ENCODE measurements at places on chromosomes 1 and 21.
A peak's percentile ranks its signal among the peaks of the same experiment; 100 is the strongest.

DNA sequence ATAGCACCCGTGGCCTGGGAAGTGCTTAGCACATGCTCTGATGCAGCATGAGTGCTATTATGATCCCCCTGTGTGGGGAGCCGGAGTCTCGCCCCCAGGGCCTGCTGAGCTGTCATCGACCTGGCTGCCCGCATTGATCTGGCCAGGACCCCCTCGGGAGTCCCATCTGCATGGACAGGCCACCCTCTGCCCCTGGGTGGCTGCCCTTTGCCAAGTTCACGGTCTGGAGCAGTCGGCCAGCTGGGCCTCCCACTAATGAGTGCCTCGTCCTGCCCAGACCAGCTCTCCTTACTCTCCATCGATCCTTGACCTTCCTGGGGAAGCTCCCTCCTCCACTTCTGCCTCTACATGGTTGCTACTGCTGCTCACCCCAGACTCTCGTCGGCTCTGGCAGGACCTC is 121.8 kb upstream of the RUNX3 start:
- no peak for DNase-seq

- DNase-seq, result no peak
Observed at GRCh38 chr21:24046829-24047443, 1560.3 kb downstream of the MRPL39 start.

DNA sequence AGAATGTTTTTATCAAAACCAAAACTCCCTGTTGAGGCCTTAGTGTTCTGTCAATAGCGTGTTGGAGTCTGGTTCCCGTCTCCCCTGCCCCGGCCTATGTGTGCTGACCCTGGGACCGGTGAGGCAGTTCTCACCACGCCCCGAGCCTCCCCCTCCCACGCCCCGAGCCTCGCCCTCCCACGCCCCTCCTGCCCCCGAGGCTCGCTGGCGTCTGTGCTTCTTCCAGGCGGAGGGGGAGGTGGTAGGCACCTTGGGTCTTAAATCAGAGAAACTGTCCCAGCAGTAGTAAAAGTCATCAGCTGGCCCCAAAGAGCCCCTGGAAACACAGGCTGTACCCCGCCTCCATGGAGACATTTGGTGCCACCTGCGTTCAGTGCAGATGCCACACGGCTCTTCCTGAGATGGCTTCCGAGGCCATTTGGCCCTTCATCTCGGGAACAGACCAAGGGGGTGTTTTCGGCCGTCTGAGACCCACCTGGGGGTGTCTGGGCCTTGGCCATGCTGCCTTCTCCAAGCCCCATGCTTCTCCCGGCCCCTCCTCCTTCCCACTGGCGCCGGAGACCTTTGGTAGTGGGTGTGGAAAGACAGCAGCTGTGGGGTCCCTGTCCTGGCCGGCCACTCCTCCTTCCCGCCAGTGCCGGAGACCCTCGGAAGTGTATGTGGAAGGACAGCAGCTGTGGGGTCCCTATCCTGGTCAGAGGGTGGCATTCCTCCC is 44.7 kb downstream of the SKI start:
- DNase-seq, result no peak

DNA sequence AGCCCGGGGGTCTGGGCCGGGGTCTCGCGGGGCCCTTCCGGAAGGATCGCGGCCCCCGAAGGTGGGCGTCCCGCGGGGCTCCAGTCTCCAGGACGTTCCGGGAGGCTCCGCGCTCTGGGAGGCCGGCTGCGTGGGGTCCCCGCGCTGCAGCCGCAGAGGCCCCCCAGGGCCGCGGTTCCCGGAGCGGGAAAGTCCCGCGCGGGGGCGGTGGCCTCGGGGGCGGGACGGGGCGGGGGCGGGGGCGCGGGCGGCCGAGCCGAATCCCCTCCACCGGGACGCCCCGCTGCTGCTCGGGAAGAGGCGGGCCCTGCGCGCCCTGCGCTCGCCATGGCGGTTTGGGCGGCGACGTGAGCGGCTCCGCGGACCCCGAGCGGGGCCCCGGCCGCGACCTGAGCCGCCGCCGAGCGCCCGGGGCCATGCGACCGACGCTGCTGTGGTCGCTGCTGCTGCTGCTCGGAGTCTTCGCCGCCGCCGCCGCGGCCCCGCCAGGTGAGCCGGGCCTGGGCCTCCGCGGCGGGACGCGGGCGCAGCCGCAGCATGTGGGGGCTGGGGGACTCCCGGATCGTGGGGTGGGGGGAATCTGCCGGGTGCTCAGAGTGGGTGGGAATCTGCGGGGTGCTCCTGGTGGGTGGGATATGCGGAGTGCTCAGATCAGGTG is at the start of gene IFNGR2:
IFNGR2 (plus strand) TSS at position 286 of the 658 bp plus-strand sequence; CDS start at position 417, 131 bp downstream.
- peak; percentile 41 for DNase-seq

DNA sequence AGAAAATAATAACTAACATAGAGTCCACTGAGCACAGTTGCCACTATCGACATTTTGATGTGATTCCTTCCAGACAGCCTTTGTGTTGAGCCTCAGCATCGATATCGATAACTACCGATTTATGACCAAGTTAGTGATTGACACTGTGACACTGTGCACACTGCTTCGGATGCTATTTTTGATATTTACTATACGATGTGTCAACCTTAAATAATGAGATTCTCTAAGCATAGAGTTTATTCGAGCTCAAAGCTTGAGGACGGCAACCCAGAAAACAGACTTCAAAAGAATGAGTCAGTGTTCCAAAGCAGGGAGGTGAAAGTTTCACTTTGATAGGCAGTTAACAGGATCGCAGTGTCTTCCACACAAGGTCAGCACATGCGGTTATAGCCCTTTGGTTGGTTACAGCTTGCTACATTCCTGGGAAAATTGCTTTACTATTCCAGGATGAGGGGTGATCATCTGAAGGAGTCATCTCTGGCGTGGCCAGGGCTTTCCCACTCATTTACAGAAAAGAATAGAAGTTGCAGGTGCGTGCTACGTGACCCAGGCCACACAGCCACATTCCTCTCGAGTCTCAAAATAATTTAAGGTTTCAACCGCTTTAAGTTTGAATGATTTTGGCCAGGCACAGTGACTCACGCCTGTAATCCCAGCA is 53.6 kb upstream of the EFHD2 start:
- DNase-seq, result peak; percentile 83

- DNase-seq, result peak; percentile 66
Observed at GRCh38 chr1:209202830-209203532, 380.5 kb upstream of the CAMK1G start.

DNA sequence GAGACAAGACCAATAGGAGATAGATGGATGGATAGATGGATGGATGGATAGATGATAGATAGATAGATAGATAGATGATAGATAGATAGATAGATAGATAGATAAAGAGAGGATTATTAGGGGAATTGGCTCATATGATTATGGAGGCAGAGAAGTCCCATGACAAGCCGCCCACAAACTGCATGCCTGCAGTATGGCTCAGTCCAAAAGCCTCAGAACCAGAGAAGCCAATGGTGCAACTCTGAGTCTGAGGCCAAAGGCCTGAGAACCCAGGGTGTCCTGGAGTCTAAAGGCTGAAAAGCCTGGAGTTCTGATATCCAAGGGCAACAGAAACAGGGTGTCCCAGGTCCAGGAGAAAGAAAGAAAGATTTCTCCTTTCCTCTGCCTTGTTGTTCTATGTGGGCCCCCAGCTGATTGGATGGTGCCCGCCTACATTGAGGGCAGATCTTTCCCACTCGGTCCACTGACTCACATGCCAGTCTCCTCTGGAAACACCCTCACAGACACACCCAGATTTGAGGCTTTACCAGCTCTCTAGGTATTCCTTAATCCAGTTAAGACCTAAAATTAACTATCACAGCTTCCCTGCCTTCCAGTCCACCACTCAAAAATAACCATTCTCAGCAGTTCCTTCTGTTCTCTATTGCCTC is 39.6 kb upstream of the IRF2BP2 start:
- no peak for DNase-seq

GRCh38 chr1:196734006-196734405 is 40.6 kb upstream of the CFHR3 start:
- DNase-seq, result no peak

DNA sequence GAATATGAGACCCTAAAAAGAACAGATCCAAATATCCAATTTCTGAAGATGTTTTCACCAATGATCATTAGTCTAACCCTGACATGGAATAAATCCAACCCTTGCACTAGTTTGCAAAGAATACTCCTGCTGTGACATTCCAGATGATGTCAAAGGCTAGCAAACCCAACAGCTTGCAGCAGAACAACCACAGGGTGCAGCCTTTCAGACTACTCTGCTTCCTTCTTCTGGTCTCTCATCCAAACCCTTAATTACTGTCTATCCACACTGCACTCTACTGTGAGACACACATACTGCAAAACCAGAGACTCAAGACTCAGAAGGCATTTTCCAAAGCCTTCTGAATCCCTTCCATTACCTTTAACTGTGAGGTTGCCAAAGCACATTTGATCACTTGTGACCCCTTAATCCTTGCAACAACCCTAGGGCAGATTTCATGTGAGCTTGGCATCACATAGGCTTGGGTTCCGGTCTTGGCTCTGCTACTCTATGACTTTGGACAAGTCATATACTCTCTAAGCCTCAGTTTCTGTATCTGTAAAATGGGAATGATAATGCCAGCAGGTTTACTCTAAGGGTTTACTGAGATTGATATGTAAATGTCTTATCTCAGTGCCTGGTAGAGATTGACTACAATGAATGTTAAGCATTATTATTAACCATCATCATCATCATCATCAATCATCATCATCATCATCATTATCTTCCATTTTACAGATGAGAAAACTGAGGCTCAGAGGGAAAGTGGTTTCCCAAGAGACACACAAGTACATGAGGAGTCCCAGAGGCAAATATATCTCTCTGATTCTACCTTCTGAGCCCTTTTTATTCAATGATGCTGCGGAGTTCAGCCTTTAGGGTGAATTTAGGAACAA is 94.5 kb downstream of the SYF2 start:
- DNase-seq, result no peak

- DNase-seq, result peak; percentile 40
Observed at GRCh38 chr21:43331962-43332828, 94.7 kb downstream of the SIK1 start.

- DNase-seq, result no peak
Observed at GRCh38 chr21:41858466-41859296, 20.5 kb downstream of the PRDM15 start.

DNA sequence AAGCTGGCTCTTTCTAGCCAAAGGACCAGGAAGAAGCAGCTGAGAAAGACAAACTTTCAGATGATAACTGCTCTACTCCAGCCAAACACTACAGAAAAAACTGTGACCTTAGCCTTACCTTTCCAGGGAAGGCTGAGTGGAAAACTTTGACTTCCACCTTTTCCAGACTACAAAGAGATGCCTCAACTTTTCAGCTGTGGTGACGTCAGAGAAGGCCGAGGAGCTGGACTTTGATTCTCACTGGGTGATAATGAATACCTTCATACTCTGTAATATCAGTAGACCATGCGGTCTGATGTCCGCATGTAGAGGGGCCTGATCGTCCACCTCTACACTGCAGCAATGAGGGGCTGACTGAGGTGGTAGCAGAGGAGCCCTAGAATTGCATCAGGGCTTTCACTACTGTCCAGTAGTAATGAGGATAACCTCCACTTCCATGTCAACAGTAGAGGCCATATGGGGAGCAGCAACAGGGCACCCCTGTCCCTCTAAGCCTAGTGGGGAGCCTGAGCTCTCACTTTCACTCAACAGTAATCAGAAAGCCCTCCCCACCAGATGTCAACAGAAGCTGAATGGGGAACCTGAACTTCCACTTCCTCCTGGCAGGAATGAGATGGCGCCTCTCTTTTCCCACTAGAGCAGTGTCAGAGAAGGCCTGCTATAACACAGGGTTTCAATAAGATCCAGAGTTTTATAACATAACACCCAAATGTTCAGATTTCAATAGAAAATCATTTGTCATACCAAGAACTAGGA is 28.4 kb upstream of the PADI1 start:
- DNase-seq, result no peak

DNA sequence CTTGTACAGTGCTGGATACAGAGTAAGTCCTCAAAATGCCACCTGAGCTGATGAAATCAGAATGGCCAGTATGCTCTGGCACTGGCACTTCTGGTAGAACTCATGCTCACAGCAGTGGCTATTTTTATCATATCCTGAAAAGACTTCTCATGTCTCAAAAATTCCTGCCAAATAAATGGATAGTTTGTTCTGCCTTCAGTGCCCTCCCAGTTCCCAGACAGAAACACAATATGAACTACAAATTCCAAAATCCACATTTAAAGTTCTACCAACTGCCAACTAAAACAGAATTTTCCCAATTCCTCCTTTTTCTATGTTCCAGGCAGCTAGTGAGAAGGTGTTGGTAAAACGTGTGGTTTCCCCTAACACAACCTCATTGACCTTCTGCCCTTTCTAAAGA is 51.4 kb upstream of the RGS1 start:
- DNase-seq, result no peak

GRCh38 chr1:200780545-200781369 is 42.1 kb downstream of the CAMSAP2 start:
- DNase-seq, result peak; percentile 69

DNA sequence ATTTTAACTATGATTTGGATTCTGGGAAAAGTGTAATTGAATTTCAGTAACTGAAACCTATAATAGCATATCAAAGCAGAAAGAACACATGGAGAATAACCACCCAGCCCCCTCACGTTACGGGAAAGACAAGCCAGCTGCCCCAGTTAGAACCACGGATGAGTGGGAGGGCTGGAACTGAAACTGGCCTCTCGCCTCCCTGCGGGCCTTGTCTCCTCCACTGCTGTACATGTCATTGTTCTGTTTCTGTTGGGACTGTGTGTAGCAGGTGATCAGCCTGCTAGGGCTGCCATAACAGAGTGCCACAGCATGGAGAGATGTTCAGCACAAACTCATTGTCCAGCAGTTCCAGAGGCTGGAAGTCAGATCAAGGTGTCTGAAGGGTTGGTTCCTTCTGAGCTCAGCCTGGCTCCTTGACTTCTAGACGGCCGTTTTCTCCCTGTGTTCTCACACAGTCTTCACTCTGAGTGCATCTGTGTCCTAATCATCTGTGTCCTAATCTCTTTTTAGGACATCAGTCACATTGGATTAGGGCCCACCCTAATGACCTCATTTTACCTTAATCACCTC is 52.4 kb downstream of the MAP3K21 start:
- no peak for DNase-seq

DNA sequence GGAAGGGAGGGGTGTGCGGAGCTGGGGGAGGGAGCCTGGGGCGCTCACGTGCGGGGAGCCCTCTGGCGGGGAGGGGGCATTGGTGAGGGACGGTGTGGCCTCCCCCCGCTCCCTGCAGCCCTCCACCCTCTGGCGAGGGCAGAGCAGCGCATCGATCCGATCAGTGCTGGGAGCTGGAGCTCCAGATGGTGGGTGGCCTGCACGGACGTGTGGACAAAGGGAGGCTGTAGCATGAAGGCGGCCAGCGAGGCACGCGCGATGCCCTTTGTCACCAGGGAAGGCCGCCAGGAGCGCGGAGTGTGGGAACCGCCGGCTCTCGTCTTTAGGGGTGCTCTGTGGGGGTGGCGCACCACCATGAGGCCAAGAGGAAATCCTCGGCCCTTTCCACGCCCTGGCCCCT is 5.4 kb upstream of the HES5 start:
- no peak for DNase-seq

- DNase-seq, result no peak
Observed at GRCh38 chr21:29832217-29832616, 107.6 kb downstream of the GRIK1 start.

DNA sequence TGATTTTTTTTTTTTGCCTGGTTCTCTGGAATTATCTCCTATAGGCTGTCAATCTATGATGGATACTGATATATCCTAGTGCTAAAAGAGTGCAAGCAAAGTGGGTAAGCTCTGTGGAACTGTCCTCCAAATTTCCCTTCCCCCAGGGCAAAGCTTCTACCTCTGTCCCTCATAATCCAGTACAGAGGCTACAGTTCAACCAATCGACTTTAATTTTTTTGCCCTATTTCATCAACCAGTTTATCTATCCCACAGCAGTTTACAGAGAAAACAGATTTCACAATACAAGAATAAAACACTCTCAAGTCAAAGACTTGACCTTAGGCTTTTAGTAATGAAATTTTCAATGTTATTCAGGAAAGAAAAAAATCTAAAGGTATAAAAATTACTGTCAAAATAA is 13.9 kb downstream of the PUM1 start:
- DNase-seq, result no peak
